NCI-H2081 treated with DMSO at 0.1 percent for 48 hours (cell line): ENCODE measurements at places on chromosomes 3 and 15.

GRCh38 chr3:123286308-123287023, 84.7 kb downstream of the SEC22A start:
- DNase-seq: no peak

DNA sequence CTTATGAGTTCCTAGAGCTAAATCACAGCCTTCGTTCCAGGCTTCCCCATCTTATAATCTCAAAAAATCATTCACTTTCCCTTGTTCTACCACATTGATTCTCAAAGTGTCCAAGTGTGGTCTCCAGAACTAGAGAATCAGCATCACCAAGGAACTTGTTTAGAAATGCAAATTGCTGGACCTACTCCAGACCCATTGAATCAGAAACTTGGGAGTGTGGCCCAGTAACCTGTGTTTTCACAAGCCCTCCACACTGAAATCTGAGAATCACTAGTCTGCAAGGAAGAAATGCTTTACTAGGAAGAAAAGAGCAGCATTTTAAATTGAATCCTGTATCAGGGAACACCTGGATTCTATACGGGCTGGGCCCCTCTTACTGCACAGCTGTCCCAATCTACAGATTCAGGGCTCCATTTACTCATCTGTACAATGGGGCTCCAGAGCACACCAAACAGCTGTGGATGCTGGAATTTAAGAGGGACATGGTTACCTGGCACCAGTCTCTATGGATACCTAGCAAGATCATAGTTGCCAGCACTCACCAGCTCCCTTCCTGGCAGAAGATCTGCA, 3.9 kb downstream of the MEGF11 start:
- no peak for DNase-seq

DNA sequence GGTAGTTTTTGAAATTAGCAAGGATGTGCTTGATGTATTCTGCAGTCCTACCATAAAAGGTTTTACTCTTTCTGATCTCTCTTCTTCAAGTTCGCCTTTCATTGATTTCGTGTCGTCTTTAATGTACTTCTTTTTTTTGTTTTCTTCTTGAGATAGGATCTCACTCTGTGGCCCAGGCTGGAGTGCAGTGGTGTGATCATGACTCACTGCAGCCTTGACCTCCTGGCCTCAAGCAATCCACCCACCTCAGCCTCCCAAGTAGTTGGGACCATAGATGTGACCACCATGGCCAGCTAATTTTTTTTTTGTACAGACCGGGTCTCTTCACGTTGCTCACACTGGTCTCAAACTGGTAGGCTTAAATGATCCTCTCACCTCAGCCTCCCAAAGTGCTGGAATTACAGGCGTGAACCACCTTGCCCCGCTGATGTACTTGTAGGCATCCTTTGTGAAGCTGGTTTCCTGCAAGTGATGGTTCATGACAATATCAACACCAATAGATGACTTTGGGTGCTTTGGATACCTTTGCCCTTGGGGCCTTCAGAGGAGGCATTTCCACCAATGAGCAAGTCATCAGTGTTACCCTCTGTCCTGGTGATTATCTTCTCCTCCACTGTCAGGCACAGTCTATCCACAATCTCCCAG, 28.9 kb upstream of the RNF7 start:
- DNase-seq: no peak

- DNase-seq: no peak
Measured at GRCh38 chr3:66037330-66037985, 1.3 kb downstream of the MAGI1 start.

DNA sequence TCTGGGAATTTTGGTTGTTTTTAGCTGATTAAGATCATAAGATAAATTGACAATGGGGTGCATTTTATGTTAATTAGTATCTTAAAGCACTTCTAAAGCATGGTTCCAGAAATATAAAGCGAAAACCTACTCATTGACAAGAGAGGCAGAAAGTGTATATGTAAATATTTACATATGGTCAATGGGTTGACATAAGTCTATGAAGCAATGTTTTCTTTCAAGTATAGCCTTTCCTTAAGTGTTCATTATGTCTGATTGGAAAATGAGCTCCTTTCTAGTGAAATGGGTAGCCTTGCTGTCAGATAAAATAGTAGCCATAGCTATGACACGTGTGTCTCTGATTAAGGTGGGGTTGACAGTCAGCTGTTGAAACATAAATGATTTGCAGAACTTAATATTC, 365.2 kb upstream of the AGTR1 start:
- no peak for DNase-seq

- DNase-seq: no peak
Measured at GRCh38 chr3:195921334-195921791, 13.0 kb upstream of the TNK2 start.

DNA sequence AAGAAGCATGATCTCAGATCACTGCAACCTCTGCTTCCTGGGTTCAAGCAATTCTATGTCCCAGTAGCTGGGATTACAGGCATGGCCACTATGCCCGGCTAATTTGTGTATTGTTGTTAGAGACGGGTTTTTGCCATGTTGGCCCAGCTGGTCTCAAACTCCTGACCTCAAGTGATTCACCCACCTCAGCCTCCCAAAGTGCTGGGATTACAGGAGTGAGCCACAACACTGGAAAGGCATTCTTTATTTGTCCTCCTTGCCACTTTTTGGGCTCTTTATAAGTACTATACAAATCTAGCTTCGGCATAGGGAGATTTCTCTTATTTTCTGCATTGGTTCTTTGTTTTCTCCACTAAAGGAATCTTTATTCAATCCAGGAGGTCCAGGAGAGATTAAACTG, 18.6 kb downstream of the CMTM8 start:
- DNase-seq: no peak

- DNase-seq: no peak
Measured at GRCh38 chr3:141348837-141349236, 19.5 kb upstream of the ZBTB38 start.

DNA sequence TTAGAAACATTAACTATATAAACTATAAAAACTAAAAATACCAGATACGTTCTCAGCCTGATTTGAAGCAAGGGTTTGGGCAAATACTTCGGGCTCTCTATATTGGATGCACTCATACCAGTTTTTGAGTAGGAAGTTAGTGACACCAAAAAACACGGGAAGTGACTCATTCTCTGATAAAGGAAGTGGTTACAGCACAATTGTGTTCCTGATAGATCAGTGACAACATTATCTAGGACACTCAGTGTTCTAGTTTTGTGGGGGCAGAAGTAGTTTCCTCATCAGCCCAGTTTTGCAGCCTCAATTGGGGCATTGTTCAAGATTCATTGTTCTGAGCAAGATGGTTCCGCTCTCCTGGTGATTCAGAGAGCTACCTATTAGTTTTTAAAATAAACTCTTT, 469.6 kb upstream of the DPPA4 start:
- no peak for DNase-seq

DNA sequence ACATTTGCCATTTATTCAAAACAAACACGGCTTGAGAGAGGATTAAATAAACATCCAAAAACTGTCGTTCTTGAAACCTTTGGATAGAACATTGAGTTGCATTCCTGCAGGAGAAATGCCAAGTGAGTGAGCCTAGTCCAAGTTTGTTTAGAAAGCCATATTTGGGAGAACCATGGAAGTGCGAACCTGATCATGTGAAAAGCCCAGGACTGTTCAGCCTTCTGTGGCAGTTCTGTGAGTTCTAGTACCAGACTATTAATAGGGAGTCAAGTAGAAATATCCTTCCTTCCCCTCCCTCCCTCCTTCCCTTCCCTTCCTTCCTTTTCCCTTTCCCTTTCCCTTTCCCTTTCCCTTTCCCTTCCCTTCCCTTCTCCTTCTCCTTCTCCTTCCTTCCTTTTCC, 470.4 kb downstream of the LPP start:
- no peak for DNase-seq

DNA sequence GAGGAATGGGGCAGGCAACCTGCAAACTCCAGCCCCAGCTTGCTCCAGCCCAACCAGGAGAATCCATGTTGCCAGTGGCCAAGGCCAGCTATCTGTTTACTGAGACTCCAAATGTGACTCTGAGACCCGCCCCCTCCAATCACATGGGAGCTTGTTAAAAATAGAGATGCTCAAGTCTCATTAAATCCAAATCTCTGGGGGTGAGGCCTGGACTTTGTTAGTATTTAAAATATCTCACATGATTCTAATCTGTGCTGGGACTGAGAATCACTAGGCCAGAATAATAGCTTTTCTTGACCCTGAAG, 224.2 kb upstream of the TBL1XR1 start:
- DNase-seq: no peak

- peak; percentile 27 for DNase-seq
Measured at GRCh38 chr15:45205192-45205591, 17.4 kb upstream of the SHF start.

GRCh38 chr3:177245250-177245649, 48.0 kb upstream of the TBL1XR1 start:
- no peak for DNase-seq

- no peak for DNase-seq
Measured at GRCh38 chr15:57382215-57382614, 5.9 kb downstream of the CGNL1 start.

GRCh38 chr3:113232342-113232741, 21.0 kb downstream of the BOC start:
- no peak for DNase-seq

DNA sequence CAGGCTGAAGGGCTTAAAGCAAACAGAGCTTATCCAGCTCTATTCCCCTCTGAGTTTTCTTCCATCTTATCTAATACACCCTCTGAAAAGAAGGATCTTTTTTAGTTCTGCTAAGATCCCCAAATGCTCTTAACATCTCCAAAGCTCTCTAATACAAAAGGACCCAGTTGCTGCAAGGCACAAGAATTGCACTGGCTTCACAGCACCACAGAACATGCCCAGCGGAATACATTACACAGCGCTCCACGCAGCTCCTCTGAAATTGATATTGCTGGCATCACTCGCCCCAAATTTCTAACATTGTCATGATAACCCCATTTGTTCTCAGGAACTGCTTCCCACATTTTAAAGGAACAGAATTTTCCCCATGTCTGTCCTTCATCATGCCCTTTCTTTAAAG, 210.1 kb downstream of the RORA start:
- no peak for DNase-seq
